ENCODE measurements at places on chromosomes 13 and 19. TPM values are rescaled to one million over a fixed set of nuclear protein-coding genes. Genes with fewer than 3 reads are reported as not detected.

DNA sequence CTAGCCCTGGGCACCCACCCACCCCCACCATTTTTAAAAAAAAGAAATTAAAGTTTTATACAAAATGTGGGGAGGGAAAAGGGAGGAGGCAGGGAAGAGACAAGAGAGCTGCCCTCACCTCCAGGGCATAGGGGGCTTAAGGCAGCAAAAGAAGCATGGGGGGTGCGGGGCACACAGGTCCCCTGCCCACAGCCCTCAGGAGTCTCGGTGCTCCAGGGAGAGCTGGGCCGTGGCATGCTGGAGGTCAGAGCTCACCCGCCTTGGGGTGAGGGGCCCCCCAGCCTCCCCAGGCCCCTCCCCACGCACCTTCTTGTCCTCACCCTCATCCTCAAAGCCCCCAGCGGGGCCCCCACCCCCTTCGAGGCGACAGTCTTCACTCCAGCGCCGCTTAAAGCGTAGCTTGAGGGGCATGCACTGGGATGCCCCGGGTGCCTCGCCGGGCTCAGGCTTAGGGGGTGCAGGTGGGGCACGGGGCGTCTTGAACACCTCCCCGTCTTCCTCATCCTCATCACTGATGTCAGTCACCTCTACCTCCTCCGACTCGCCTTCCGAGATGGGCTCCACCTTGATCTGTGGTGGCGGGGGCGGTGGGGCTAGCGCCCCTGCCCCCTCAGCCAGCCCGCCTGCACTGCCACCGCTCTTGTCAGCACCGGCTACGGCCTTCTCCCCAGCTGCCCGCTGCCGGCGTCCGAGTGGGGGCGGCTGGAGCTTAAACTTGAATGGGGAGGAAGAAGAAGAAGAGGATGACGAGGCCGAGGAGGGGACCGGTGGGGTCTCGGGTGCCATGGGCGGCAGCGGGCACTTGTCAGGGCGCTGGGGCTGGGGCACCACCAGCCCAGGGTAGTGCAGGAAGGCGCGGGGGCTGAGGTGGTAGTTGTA, 6.1 kb upstream of the GSK3A start:
- DNase-seq: no peak

GRCh38 chr19:18517606-18518005, 4.3 kb downstream of the ELL start:
- no peak for DNase-seq

DNA sequence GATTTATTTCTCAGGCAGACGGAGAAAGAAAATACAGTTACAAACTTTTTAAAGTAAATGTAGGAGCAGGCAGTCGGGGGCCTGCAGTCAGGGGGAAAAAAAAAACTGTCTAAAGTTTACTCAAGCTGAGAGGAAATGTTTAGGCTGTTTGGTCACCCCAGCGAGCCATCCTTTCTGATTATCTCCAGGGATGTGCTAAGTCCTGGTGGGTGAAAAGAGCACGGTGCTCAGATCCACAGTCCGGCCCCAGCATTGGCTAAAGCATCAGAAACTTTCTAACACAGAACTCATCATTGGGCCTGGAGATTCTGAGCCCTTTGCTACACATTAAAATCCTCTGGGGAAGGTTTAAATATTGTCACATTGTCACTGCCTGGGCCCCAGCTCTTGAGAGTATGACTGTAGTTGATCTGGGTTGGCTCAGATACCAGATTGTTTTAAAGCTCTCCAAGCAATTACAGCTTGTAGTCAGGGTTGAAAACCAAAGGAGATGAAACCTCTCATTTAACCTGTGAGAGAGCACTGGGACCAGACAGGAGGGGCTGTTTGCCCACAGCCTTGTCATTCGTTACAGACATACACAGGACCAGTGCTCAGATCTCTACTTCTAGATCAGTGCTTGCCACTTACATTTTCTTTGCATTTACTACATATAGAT, 131.1 kb upstream of the HTR2A start:
- no peak for DNase-seq

DNA sequence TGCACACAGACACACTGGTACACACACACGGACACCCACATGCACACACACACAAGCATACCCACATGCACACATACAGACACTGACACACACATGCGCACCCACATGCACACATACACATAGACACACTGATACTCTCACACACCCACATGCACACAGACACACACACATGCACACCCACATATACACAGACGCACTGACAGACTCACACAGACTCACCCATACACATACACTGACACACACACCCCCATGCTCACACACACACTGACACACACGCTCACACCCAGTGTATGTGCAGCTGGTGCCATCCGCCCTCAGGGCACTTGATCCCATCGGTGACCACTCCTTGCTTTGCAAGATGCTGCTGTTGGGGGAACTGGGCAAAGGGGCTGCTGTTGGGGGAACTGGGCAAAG, 9.7 kb upstream of the RASA3 start:
- DNase-seq: peak; percentile 29

DNA sequence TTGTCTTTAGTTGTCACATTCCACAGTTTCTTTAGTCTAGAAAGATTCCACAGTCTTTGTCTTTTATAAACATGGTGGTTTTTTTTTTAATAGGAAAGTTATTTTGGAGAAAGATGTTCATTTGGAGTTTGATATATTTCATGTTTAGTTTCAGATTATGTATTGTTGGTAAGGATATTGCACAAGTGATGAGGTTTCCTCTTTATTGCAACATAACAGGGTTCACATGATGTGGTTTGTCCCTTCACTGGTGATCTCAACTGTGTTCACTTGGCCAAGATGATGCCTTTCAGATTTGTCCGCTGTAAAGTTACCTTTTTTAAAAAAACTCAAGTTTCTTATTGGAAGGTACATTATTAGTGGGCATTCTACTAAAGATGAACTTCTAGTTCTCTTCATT, 3.2 kb downstream of the ZNF230 start:
- no peak for DNase-seq

Gene ADGRE3
- not detected for total RNA-seq

Gene IRF2BP1
- total RNA-seq: 14.5 TPM
